ENCODE measurements at places on chromosomes 6 and 20.

GRCh38 chr6:107493158-107494057, 3.5 kb downstream of the SOBP start:
- no peak overlapping the region for H3K4me3 ChIP-seq
- H3K36me3 ChIP-seq, result no peaks in the 10 kb centered on the region
- DNase-seq, result no peak
- H3K4me1 ChIP-seq, result peaks cover 18% of the 10 kb centered on the region
- H3K27me3 ChIP-seq, result peaks cover 13% of the 10 kb centered on the region

GRCh38 chr6:136180704-136181511, 69.2 kb downstream of the MTFR2 start:
- no peak overlapping the region for H3K4me3 ChIP-seq
- peaks cover 5% of the 10 kb centered on the region for H3K4me1 ChIP-seq
- no peaks in the 10 kb centered on the region for H3K27me3 ChIP-seq

DNA sequence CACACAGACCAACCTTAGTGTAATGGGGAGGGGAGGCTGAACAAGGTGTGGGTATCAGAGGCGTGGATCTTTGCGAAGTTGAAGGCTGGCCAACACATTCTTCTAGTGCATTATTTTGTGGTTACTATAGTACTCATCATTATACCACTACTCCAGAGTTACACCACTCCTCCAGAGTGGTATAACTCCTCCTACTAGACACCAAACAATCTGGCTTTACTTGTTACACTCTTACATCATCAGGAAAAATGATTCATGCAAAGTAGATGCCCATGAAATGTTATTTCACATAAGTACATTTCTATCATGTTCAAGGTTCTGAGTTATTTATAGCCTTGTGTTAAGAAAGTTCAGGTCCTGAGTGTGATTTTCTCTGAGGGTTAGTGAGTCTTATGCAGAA, 443.1 kb upstream of the OPRM1 start:
- H3K4me1 ChIP-seq, result peaks cover 6% of the 10 kb centered on the region
- no peak overlapping the region for H3K4me3 ChIP-seq
- H3K27ac ChIP-seq, result no peak overlapping the region
- no peak for DNase-seq
- no peaks in the 10 kb centered on the region for H3K36me3 ChIP-seq
- H3K27me3 ChIP-seq, result peaks cover 4% of the 10 kb centered on the region

DNA sequence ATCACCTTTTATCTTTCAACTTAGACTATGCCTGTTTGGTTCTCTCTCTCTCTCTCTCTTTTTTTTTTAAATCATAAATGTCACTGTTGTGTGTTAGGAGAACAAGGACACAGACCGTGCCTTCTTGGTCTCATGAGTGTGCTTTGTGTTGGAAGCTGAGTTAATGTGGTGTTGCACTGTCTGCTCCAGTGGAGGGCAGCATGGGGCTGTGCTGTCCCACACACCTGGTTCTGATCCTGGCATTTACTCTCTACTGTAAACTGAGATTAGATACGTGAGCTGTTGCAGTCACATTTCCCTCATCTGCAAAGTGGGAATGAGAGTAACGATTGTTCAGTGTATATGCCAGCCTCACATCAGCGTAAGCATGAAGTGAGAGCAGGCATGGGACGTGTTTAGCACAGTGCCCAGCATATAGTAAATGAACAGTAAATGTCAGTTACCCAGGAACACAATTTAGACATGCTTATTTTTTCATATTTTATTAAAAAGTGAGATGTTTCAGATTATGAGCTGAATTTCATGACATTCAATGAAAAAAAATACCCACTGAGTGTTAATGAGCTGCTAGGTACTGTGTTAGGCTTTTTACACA, 161.1 kb downstream of the FARS2 start:
- H3K27me3 ChIP-seq, result no peaks in the 10 kb centered on the region
- DNase-seq, result peak; percentile 56
- peaks cover 5% of the 10 kb centered on the region for H3K36me3 ChIP-seq
- H3K27ac ChIP-seq, result no peak overlapping the region
- H3K4me3 ChIP-seq, result no peak overlapping the region

GRCh38 chr6:2665146-2666070, 85.3 kb downstream of the MYLK4 start:
- peak overlapping the region; percentile 27 for H3K27ac ChIP-seq
- peaks cover 36% of the 10 kb centered on the region for H3K4me1 ChIP-seq
- no peak for DNase-seq

DNA sequence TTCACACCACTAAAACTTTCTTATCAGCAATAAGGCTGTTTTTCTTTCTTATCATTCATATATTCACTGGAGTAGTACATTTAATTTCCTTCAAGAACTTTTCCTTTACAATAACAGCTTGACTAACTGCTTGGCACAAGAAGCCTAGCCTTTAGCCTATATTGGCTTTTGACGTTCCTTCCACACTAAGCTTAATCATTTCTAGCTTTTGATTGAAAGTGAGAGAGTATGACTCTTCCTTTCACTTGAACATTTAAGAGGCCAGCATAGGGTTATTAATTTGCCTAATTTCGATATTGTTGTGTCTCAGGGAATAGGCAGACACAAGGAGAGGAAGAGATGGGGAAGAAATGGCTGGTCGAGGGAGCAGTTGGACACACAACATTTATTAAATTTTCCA, 23.6 kb downstream of the THEMIS start:
- no peak overlapping the region for H3K27ac ChIP-seq
- H3K36me3 ChIP-seq, result peaks cover 4% of the 10 kb centered on the region
- no peaks in the 10 kb centered on the region for H3K27me3 ChIP-seq
- peaks cover 11% of the 10 kb centered on the region for H3K4me1 ChIP-seq
- no peak for DNase-seq

DNA sequence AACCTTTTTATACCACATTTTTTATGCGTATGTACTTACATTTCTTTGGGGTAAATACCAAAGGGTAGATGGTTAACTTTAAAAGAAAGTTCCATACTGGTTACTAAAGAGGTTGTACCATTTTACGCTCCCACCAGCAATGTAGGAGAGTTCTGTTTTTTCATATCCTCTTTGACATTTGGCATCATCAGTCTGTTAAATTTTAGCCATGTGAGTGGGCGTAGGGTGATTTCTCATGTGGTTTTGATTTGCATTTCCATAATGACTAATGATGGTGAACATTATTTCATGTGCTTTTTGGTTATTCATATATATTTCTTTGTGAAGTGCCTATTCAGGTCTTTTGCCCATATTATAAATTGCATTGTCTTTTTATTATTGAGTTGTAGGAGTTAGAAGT, 194.2 kb downstream of the PRL start:
- H3K4me1 ChIP-seq, result no peaks in the 10 kb centered on the region
- H3K4me3 ChIP-seq, result no peak overlapping the region
